ENCODE measurements at places on chromosomes 2 and 18.

GRCh38 chr2:95578539-95578938 lies 13.3 kb upstream of the TRIM43 start:
- DNase-seq, result no peak

- DNase-seq, result no peak
These were observed 18.2 kb downstream of the CDKL4 start for GRCh38 chr2:39225567-39225966.

DNA sequence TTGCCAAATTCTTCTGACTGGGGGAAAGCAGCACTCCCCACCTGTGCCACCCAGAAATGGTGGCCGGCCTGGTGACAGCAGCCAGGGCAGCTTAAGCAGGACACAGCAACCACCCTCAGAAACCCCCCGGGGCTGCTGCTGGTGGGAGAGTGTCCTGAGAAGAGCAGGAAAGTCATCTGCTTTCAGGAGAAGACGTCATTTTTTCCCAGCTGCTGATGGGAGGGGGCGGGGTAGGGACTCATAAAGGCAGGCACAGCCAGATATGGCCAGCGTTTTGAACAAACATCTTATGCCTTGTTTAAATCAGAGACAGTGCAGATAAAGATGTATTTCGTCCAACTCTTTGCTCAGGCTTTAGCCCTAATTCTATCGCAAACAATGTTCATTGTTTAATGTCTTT lies 139.5 kb downstream of the LRRC30 start:
- DNase-seq, result no peak

GRCh38 chr2:201228271-201228911 lies 31.9 kb upstream of the CASP8 start:
- no peak for DNase-seq

- DNase-seq, result no peak
These were observed 10.9 kb downstream of the KLF7 start for GRCh38 chr2:207154556-207155510.

DNA sequence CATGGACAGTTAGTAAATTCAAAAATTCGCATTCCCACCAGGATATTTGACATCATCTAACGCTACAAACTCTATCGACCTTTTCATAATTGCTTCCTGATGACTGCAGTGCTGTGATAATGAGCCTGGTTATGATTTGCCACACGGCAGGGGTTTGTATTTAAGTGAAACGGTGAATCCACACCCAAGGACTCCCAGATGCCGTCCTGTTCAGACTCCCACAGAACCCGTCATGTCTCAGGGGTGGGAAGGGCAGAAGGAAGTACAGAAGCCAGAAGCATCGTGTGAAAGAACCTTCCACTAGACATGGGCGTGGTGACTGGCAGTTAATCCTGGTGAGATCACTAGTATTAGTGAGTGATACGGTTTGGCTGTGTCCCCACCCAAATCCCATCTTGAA lies 91.2 kb upstream of the TMEM18 start:
- no peak for DNase-seq

DNA sequence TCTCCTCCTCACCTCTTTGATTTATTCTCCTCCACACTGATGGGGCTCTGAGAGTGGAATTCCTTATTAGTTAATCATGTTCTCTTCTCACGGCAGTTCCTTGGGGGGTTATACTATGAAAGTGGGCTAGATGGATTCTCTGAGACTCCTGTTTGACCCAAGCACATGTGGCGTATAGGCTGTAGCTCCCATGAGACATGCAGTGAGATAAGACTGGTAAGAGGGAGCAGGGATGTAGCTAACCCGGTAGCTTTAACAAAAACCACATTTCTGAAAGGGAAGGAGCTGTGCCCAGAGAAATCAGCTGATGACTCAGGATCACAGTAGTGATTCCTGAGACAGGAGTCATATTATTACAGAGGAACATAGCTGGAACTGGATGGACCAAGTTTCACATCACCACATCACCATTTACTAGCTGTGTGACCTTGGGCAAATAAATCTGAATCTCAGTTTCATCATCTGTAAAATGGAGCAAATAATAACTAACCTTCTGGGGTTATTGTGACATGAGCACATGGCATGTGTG lies 82.9 kb downstream of the CRIM1 start:
- DNase-seq, result no peak
